ENCODE measurements at places on chromosomes 2 and 18.
A peak's percentile ranks its signal among the peaks of the same experiment; 100 is the strongest.

DNA sequence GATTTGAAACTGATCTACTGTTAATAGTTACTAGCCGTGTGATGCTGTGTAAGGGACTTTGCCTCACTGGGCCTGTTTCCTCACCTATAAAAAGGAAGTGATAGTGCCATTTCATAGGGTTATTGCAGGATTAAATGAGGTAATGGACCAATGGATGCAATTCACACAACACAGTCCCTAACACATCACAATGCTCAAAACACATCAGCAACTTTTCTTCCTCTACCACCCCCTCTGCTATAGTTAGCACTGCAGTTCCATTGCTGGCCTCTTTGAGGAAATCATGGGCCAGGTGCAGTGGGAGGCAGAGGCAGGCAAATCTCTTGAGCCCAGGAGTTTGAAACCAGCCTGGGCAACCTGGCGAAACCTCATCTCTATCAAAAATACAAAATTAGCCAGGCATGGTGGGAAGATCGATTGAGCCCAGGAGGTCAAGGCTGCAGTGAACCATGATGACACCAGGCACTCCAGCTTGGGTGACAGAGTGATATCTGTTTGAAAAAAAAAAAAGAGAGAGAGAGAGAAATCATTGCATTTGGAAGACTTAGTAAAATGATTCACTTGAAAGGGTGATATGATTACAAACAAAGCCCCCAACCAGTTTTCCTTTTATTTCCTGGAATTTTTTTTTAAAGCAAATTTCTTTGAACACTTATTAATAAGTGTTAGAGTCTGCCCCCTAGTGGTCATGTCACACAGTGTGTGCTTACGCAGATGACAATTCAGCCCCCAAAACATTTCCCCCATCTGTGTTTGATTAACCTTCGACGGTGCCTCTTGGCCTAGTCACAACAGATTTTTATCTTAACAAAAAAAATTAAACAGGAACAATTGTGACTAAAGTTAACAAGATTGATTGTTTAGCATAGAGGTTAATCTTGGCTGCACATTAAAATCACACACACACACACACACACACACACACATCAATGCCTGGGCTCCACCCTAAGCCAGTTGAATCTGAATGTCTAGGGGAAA is 88.6 kb upstream of the BCL11A start:
- no peak for DNase-seq

DNA sequence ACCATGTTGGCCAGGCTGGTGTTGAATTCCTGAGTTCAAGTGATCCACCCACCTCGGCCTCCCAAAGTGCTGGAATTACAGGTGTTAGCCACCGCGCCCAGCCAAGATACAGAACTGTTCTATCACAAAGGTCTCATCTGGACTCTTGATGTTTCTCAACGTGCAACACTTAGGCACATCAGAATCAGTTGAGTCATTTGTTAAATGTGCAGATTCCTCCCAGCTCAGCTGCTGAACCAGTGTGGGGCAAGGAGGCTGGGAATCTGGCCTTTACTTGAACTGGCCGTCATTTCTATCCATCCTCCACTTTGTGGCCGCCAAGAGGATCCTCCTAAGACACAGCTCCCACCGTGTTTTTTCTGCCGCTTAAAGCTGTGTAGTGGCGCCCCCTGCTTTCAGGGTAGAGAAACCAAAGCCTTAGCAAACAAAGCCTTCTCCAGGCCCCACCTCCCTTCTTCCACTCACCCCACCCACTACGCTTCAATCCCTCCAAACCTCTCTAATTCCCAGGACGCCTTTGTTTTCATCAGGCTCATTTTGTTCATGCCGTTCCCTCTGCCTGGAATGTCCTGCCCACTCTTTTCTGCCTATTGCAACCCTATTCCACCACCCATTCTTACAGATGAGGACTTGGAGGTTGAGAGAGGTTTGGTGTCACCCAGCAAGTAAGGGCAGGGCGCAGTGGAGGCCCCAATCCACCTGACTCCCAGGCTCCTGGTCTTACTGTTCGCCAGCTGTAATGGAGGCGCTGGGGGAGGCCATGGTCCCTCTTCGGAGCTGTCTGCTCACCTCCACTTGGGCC is 776 bp upstream of the SPEG start:
- no peak for DNase-seq

- DNase-seq: no peak
Measured at GRCh38 chr2:155215037-155215707, 516.7 kb downstream of the KCNJ3 start.

DNA sequence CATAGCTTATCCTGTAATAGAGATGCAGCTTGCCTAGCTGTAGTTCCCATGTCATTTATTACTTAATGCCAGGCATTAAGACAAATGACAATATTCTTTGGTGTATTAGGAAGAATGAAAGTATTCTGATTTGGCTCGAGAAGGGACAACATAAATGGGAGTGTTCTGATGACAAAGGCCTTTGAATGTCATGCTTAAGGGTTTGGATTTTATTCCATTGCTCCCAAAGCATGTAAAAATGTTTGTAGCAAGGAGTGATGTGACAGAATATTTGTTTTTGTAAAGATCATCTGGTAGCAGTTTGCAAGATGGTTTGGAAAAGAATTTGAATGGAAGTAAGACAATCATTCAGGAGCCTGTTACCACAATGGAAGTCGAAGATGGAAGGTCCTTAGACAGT is 30.4 kb downstream of the EEF1B2 start:
- DNase-seq: no peak

DNA sequence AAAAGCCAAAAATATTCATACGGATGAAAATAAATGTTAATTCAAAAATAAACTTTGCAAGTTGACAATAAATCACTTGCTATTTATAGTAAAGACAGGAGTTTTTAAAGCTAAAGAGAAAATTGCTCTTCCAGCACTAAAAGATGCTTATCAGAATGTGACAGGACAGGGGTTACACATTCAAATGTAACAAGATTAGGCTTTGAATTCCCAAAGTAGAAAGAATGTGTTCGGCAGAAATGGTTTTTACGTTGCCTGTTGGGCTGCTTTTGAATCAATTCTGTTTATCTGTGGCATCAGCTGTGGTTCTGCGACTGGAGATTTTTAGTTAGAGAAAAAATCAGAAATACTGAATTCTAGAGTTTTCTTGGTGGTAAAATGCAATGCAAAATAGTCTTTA is 669.4 kb downstream of the CPS1 start:
- DNase-seq: no peak

DNA sequence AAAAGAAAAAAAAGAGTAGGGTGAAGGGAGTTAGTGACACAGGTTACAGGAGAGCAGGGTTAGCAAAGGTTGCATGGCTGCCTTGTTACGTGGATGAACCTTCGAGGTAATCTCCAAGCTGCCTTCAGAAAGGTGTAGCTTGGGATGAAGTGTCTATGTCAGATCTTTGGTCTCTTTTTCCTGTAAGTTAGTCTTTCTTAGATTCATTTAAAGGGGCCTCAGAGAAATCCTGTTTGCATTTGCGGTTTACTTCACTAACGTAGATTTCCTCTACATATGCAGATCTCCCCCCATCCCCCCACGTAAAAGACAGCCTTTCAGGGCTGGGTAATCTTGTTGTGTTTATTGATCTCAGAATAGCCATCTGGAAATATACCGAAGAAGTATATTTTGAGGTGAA is 83.7 kb downstream of the MTA3 start:
- no peak for DNase-seq

GRCh38 chr2:127610561-127610960 is 35.4 kb upstream of the GPR17 start:
- no peak for DNase-seq

DNA sequence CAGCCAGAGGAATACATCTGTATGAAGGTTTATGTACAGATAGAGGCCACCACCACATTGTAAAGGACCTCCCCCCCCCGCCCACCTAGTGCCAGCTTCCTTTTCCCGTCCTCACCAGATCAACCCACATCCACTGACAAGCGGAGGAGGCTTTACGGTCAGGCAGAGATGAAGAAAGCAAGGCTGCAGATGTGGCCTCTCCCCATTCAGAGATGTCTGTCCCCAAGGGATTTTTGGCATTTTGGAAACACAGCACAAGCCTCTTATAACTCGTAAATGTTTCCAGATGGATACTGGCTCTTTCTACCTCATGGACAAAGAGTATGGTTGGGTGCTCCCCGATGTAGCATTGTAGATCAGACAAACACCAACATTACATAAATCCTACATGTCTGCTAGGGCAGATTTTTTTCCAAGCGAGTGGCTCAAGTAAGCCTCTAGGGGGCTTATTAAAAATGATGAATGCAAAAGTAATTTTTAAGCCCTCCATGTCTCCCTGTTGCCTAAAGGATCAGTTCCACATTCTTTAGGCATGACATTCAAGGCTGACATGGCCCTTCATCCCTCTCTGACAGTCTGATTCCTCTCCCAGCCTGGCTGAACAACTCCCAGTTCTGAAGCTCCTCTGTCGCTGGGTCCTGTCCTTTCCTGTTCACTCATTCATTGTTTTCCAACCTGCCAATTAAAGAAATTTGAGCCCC is 11.7 kb downstream of the VIT start:
- no peak for DNase-seq

DNA sequence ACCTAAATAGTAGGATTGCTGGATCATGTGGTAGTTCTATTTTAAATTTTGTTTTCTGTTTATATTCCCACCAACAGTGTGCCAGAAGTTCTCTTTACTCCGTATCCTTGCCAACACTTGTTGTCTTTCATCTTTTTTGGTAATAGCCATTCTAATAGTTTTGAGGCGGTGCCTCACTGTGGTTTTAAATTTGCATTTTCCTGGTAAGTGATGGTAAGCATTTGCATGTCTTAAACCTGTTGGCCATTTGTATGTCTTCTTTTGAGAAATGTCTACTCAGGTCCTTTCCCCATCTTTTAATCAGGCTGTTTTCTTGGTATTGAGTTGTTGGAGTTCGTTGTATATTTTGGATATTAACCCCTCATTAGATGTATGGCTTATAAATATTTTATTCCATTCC is 51.6 kb downstream of the REL start:
- DNase-seq: no peak

DNA sequence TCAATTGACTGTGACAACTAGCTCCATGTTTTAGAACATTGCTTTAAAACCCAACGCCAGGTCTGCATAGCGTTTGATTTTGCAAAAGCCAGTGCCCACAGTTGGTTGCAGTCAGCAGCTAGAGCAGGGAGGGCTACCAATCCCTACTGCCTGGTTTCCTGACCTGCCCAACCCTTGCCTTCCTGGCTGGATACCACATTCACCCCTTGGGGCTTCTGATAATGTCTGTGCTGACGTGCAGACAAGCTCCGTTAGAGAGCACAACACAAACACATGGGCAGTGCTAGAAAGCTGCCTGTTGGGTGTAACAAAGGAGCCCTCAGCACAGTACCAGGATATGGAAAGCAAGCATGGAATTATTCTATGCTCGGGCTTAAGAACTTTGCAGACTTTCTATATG is 71.4 kb upstream of the THSD7B start:
- no peak for DNase-seq

DNA sequence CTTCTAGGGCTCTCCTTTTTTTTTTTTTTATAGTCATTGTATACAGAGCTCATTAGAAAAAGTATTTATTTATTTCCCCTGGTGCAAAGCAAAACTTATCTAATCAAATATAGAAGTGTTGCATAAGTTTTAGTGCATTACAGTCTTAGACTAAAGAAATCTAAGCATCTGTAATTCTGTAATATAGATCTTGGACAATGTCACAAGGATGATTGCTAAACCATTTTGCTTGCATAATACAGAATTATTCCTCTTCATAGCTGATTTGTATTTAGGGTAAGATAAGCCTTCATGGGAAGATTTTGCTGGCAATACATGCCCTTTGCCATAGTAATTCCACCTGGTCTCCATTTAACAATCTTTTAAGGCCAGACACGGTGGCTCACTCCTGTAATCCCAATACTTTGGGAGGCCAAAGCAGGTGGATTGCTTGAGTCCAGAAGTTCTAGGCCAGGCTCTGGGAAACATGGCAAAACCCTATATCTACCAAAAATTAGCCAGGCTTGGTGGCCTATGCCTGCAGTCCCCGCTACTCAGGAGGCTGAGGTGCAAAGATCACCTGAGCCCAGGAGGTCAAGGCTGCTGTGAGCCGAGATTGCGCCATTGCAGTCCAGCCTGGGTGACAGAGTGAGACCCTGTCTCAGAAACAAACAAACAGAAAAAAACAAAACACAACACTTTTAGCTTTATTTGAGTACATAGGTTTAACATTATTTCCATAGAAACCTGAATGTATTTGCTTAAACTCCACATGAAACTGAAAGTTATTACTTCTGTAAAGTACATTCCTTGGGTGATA is 2.2 kb upstream of the ACADL start:
- no peak for DNase-seq

- DNase-seq: no peak
Measured at GRCh38 chr2:101985101-101985792, 6.5 kb upstream of the IL1R2 start.

DNA sequence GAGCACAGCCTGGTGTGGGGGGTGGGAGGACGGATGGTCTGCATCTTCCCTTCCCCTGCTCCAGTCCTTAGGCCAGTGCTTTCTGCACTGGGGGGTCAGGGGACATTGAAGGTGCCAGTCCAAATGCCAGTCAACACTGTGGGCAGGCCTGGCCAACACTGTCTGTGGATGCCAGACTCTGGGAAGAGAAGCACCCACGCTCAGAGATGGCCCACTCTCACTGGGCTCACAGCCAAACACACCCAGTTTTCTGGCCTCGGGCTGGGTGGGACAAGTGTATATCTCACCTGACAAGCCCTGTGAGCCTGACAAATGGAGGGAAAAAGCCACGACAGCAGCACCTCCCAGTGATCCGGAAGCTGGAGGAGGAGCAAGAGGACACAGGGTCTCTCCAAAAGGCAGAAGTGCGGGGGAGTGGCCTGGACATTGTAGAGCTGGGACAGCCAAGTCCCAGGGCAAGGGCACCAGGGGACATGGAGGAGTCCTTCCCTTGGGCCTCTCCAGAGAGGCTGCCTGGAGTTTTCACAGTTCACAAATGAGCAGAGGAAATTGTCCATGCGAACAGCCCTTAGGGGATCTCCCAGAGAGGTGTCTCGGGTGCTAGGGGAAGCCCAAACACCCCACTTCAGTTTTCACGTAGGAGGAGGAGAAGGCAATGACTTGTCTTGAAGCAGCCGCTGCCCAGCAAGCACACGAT is 79.3 kb downstream of the SDC1 start:
- DNase-seq: no peak

GRCh38 chr2:44578471-44579093 is 216.8 kb downstream of the CAMKMT start:
- peak; percentile 68 for DNase-seq

DNA sequence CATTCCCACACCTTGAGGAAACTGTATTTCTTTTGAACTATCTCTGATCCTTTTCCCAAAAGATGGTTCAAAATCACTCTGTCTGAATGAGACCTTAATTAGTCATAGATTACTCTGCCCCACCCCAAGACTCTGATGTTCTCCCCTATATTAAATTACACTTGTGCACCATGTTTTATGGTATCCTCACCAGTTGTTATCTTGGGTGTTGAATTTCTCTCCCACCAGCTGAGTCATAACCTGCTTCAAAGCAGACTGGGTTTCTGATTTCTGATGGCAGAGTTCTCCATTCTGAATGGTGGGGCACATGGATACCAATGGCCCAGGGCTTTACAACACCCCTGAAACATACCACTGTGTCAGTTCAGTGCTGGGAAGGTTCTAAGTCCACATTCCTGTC is 15.0 kb downstream of the CDH20 start:
- DNase-seq: no peak

- DNase-seq: no peak
Measured at GRCh38 chr18:6865251-6865650, 135.7 kb downstream of the ARHGAP28 start.

All from GF-D8 (cell line).